Activated CD8-positive, alpha-beta memory T cell treated with anti-CD3 and anti-CD28 coated beads for 1 hour (primary cell): ENCODE measurements at places on chromosomes 3 and 15.

DNA sequence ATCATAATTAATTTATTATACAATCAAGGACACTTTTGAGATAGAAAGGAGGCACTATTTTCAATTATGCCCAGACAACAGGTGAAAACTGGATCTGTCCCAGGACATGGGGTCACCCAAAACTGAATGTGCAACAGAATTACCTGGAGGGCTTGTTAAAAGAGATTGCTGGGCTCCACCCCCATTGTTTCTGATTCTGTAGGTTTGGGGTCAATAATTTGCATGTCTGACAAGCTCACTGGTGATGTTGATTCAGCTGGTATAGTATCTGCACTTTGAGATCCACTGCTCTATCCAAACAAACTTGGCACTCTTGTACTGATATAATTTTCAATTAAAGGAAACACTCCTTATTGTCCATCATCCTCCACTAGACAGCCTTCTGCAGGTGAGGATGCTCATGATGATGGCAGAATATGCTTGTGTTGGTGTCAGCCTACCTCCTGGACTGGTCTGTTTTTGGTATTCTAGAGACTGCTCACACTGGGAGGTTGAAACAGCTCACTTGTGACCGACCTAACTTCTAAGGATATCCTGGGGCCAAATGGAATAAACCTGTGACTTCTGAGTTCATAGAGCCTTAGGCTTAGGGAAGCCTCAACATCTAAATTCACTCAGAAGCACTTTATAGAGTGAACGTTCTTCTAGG is 2.2 kb downstream of the P2RY14 start:
- DNase-seq: no peak

GRCh38 chr15:68797191-68797590 is 23.5 kb downstream of the ANP32A start:
- DNase-seq: no peak

GRCh38 chr3:53236112-53236841 is 19.5 kb downstream of the TKT start:
- no peak for DNase-seq

DNA sequence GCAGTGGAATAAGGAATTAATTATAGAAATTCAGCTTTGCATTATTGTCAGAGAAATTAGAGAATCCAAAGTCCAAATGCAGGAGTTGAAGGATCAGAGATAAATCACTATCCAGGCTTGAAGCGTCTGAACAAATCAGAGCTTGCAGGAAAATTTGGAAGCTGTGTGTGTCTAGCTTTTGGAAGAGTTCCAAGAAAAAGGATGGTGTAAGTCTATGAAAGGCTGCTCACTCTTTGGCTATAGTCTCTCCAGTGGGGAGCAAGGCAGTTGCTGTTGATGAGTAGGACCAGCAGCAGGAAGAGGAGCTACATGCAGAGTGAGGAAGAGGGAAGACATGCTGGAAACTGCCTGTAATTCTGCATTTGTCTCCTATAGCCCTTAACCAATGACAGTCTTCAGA is 464.3 kb upstream of the GRM7 start:
- no peak for DNase-seq

DNA sequence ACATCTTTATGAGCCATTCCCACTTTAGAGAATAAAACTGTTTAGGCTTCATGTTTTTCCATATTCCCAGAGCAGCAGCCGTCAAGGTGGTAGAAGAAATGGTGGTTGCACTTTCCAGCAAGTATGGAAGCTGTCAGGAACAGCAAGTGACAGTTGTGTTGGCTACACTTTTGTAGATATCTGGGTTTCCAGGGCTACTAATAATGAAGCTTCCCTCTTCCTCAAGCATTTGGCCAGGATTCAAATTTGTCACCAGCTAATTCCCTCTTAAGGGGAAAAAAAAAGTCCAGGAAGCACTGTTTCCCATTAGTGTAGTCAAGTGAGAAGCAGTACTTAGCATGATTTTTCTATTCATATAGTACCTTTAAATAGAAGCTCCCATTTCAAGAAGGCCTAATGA is 252.8 kb downstream of the IGSF11 start:
- no peak for DNase-seq

DNA sequence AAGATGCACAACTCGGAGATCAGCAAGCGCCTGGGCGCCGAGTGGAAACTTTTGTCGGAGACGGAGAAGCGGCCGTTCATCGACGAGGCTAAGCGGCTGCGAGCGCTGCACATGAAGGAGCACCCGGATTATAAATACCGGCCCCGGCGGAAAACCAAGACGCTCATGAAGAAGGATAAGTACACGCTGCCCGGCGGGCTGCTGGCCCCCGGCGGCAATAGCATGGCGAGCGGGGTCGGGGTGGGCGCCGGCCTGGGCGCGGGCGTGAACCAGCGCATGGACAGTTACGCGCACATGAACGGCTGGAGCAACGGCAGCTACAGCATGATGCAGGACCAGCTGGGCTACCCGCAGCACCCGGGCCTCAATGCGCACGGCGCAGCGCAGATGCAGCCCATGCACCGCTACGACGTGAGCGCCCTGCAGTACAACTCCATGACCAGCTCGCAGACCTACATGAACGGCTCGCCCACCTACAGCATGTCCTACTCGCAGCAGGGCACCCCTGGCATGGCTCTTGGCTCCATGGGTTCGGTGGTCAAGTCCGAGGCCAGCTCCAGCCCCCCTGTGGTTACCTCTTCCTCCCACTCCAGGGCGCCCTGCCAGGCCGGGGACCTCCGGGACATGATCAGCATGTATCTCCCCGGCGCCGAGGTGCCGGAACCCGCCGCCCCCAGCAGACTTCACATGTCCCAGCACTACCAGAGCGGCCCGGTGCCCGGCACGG is 991 bp downstream of the SOX2 start:
- no peak for DNase-seq

DNA sequence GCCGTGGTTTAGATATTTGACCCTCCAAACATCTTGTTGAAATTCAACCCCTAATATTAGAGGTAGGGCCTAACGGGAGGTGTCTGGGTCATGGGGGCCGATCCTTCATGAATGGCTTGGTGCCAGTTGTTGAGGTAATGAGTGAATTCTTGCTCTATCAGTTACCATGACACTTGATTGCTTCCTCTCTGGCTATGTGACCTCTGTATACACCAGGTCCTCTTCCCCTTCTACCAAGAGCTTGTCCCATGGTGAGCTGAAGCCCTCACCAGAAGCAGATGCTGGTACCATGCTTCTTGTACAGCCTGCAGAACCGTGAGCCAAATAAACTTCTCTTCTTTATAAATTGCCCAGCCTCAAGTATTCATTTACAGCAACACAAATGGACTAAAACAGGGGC is 41.8 kb upstream of the TIPARP start:
- DNase-seq: no peak

DNA sequence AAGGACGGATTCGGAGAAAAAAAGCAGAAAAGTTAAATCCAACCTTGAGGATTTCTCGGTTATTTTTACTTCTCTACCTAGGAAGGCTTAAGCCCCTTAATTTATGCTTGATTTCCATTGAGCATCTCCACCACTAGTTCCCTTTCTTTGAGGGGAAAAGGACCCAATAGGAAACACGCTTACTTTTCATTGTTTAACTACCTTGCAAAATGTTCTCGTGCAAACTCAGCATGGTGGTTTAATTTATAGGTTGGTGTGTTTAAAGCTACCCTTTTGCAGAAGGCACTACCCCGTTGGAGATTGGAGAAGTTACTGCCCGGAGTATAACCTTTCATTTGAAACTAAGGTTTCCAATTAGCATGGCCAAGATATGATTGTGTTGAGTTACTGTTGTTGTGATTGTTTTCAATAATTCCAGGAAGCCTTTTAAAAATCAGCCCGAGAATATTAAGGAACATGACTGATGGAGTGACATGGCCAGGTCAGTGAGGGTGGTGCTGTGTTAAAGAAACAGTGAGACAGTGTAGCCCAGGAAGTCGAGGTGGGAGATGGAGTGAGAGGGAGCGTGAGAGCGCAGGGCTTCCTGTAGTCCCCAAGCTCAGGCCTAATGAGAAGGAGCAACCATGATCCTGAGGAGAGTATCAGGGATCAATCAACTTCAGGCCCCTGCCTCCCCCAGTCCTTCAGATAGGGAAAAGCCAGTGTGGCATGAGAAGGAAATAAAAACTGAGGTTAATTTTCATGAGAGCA is 76.6 kb downstream of the AQP9 start:
- DNase-seq: no peak

GRCh38 chr3:1616744-1617143 is 481.9 kb upstream of the CNTN4 start:
- no peak for DNase-seq

GRCh38 chr15:51223771-51224229 is 114.6 kb downstream of the CYP19A1 start:
- no peak for DNase-seq

DNA sequence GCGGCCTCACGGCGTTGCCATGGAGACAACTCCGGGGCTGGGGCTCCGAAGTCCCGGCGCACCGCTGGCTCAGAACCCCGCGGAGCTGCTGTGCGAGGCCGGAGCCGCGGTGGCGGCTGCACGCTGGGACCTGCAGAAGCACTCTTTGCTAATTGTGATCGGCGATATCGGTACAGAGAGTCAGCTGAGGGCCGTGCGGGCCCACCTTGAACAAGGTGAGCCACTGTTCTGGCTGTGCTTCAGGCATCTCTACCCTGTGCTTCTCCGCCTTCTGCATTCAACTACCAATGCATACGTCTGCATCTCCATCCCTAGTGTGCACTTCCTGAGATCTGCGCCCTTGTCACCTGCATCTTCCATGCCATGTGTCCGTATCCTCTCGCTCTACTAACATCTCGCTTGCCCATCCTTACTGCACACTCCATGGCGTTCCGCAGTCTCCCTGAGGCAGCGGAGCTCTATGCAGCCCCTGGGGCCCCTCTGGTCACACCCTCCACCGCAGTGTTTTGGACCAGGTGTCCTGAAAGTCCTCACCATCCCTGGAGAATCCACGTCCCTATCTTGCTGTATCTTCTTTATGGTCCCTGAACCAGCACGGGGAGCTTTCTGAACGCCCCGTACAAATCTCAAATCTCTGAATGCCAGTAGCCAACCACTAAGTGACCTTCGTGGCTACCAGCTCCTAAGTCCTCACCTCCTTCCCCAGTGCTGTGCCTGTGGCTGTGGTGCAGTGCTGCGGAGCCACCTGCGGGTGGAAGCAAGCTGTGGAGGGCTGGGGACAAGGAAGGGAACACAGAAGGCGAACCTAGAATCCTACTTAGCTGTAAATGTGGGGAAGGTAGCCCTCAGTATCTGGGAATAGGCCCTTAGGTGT is 6.2 kb upstream of the MAP1A start:
- no peak for DNase-seq

DNA sequence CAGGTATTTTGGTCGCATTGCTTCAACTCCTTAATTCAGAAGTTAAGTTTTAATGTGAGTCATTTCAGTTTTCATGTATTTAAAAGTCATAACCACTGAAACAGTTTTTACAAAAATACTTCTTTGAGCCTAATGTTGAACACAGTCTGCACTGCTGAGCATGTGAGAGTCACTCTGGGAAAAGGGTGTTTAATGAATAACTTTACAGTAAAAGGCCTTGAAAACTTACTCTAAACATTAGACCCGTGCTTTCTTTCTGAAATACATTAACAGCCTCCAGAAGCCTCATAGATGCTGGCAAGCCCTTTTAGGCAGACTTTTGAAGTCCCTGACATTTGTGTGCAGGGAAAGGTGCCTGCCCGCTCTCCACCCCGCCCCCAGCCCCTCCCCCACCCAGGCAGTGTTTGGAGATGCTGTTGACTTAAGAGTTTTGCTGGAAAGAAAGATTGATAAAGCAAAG is 68.9 kb upstream of the NR2F2 start:
- no peak for DNase-seq

DNA sequence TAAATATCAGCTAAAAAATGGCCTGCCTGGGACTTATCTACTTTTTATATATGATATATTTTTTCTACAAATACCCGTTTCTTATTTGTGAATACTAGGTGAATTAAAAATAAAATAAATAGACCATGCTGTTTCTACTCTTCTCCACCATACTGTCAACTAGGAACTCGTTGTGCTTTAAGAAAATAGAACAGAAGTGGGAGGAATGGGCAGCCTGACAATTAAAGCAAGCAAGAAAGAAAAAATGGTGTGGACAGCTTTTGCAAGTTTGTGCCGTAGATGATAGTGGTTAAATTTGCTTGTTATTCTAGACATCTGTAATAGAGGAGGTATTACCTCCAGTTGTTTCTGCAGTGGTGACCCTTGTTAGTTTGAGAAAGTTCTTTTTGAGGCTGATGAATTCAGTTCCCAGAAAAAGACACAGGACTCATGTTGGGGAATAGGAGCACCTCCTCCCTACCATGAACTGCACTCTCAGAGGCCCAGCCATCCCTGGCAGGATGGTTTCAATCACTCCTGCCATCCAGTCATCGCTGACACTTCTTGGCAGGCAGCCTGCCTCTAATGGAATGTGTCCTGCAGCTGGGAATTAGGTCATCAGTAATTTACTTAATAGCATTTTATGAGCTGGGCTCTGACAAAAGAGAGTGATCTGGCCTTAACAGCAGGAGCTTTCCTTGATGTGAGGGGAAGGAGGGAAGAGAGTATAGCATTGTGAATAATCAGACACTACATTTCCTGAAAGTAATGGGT is 105.0 kb upstream of the GAP43 start:
- no peak for DNase-seq

DNA sequence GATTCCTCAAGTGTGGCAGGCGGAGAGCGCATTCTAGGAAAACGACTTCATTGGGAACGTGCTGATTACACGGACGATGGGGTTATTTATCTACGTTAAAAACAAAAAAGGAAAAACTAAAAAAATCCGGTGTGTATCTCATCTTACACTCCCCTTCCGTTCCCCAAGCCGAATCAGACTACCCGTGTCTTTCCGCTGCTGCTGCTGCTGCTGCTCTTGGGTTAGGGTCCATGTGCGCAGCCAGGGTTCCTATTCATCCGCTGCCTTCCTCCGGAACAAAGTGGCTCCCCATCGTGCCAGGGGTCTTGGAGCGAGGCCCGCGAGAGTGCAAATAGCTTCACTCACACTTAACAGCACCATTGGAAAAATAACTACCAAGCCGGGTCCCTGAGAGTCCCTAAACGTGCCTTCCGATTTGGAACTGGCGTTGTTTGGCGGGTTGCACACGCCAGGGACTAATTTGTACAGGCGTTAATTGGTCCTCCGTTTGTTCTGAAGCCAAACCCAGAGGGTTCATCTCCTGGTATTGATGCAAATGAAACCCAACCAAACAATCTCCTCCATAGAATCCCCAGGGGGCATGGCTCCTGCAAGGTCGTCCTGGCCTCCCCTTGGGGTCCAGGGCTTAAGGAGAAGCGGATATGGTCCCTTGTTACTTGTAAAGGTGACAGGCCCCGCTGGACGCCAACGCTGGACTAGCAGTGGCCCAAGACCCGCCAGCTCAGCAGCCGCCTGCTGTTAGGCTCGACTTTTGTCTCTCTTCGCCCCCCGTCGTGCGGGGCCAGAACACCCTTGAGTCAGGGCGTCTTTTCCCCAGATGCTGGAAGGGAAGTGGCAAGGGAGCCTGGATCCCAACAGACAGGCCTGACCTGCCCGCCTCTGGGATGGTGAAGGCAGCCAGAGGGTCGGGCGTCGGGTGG is 11.0 kb upstream of the ONECUT1 start:
- no peak for DNase-seq

- DNase-seq: no peak
Measured at GRCh38 chr3:69232482-69232881, 110.1 kb upstream of the LMOD3 start.

DNA sequence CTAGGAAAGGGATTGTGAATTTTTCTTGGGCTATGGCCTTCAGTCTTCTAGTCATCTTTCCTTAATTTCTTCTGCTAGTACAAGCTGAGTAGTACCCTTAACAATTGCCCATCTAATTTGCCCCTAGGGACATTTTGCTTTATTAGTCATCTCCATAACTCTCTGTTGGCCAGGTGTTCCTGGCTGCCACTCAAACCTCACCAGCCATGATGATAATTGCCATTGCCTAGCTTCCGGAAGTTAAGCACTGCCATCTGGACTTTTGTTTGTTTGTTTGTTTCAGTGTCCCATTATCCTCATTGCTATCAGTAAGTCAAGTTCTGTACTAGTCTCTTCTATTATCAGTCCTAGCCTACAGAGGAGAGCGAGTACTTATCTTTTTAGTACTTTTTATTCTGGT is 36.6 kb upstream of the UBL7 start:
- DNase-seq: no peak
